ENCODE measurements at places on chromosomes 2 and 18.

DNA sequence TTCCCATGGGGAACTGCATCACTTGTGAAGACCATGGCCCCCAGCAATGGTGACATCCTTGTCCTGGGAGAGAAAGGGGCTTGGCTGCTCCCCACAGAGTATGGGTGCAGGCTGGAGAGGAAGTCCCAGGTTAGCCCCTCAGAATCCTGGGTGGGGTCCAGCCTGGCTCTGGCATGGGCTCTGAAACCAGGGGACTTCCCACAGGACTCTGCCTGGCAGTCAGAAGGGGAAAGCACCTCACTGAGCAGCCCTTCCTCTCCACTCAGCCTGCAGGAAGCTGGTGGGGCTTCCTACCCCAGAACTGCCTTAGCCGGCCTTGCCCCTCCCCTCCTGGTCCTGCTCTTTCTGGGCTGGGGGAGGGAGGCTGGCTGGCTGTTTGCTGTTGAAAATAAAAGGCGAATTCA lies 3.7 kb downstream of the NEURL3 start:
- no peak for DNase-seq

GRCh38 chr18:79251021-79251420 lies 144.7 kb upstream of the NFATC1 start:
- no peak for DNase-seq

DNA sequence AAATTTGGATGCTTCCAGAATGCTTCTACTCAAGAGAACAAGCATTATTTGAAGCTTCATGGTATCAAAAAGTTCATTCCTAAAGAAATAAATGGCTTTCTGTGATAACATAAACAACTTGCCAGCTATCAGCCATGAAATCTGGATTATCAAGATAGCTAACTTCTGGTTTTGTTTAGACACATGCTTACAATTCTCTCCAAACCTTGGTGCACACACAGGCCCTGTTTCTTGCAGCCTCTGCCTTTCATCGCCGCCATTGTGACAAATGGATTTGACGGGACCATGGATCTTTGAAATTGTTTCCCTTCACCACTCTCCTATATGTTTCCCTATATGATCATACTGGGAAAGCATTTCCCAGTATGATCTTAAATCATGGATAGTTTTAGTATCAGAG lies 47.9 kb upstream of the CABLES1 start:
- DNase-seq: no peak

GRCh38 chr2:99861376-99861760 lies 281.0 kb downstream of the AFF3 start:
- peak; percentile 83 for DNase-seq

DNA sequence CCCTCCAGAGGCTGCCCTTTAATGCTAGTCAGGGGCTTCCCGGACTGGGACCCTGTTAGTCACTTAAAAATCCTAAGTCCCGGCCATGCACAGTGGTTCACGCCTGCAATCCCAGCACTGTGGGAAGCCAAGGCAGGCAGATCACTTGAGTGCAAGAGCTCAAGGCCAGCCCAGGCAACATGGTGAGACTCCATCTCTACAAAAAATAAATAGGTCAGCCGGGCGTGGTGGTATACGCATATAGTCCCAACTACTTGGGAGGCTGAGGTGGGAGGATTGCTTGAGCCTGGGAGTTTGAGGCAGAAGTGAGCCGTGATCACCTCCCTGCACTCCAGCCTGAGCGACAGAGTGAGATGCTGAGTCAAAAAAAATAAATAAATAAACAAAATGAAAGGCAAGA lies 17.2 kb upstream of the KCNG2 start:
- DNase-seq: no peak

GRCh38 chr2:62741954-62742722 lies 36.6 kb downstream of the EHBP1 start:
- DNase-seq: no peak

Measured in astrocyte of the spinal cord (primary cell).